Neural crest cell (in vitro differentiated cells): ENCODE measurements at places on chromosomes 13 and 19. TPM values are rescaled to one million over a fixed set of nuclear protein-coding genes. Genes with fewer than 3 reads are reported as not detected.
A peak's percentile ranks its signal among the peaks of the same experiment; 100 is the strongest.

GRCh38 chr19:33778089-33778791, 18.4 kb upstream of the KCTD15 start:
- DNase-seq, result peak; percentile 95

GRCh38 chr19:42467183-42467760, 24.5 kb upstream of the CXCL17 start:
- DNase-seq, result no peak

DNA sequence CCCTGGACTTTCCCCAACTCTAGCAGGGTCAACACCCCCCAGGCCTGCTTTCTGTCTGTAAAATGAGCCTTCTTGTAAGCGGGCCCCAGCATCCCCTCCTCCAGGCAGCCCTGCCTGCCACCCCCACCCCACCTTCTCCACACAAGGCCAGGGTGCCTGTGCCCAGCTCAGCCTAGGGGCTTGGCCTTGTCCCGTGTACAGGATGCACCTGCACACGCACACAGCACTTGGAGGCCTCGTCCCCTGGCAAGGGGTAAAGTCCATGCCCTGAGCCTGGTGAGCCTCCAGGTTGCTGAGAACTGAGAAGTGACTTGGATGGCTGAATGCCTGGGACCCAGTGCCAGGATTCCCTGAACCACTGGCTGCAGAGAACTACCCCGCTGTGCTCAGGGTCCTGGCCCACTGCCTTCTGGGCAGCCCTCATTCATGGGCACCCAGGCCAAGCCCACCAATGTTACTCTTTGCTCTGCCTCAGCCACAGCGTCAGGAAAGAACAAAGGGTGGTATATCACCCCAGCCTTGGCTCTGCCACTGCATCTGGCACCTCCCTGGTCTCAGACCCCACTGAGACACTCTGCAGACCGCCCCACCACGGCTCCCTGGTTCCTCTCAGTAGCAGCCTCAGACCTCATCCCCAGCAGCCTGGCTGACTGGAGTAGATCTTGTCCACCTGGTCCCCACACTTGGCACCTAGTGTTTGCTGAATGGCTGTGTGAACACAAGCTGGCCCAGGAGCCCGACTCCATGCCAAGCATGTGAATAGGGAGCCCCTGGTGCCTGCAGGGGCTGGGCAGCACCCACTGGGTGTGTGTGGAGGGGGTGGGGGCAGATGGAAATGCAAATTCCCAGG, 1.8 kb upstream of the TM6SF2 start:
- no peak for DNase-seq

GRCh38 chr19:51226067-51226466, 1.2 kb downstream of the CD33 start:
- DNase-seq, result no peak

DNA sequence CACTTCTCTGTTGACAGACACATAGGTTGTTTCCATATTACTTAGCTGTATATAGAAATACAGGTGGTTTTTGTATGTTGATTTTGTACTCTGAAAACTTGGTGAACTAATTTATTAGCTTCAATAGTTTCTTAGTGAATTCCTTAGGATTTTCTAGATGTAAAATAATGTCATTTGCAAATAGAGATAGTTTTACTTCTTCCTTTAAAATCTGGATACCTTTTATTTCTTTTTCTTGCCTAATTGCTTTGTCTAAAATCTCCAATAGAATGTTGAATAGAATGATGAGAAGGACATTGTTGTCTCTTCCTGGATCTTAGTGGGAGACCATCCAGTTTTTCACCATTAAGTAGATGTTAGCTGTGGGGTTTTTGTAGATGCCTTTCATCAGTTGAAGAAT, 18.7 kb downstream of the RB1 start:
- no peak for DNase-seq

- no peak for DNase-seq
Measured at GRCh38 chr19:3606690-3607289, at the start of gene TBXA2R. TSS of gene TBXA2R (minus strand) at chr19:3606875. CDS start at chr19:3600634, 6,241 bp downstream.

- no peak for DNase-seq
Measured at GRCh38 chr13:59182241-59182640, 981.5 kb downstream of the DIAPH3 start.

DNA sequence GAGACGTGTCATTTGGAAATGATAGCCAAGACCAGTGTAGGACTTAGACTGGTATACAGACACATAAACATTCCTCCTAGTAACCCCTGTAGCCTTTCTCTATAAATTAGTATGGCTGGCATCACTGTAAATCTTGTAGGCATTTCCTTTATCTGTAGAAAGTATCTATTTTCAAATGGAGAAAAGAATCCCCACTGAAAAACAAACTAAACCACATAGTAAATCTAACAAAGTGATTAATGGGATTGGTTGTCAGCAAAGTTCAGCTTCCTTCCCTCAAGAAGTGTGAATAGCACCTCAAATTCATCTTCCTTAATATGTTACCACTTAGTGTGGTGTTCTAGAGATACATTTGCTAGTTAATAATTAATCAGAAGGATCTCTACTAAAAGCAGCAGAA, 119.4 kb upstream of the NBEA start:
- DNase-seq, result no peak

GRCh38 chr13:92179223-92179622, 780.8 kb downstream of the GPC5 start:
- no peak for DNase-seq

DNA sequence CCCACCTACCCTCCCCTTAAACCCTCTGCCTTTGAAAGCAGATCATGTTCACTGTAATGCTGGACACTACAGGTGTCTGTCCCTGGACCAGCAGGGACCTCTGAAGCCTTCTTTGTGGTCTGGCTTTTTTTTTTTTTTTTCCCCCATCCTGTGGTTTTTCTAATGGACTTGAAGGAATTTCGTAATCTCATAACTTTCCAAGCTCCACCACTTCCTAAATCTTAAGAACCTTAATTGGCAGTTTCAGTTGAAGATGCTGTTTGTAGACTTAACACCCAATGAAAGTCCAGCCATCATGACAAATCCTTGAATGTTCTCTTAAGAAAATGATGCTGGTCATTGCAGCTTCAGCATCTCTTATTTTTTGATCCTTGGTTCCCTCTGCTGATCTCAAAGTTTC, 45.0 kb upstream of the LRCH1 start:
- no peak for DNase-seq

DNA sequence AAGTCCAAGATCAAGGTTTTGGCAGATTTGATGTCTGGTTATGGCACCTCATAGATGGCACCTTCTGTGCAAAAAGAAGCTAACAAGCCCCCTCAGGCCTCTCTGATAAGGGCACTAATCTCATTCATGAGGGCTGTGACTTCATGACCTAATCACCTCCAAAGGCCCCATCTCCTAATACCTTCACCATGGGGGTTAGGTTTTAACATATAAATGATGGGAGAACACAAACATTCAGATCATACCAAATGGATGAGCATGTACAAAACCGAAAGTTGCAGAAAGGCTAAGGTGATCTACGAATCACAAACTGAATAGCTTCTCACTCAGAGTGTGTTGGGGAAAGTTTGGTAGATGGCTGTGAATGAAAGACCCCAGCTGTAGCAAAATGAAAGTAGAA, 217.4 kb downstream of the TBC1D4 start:
- DNase-seq, result no peak

DNA sequence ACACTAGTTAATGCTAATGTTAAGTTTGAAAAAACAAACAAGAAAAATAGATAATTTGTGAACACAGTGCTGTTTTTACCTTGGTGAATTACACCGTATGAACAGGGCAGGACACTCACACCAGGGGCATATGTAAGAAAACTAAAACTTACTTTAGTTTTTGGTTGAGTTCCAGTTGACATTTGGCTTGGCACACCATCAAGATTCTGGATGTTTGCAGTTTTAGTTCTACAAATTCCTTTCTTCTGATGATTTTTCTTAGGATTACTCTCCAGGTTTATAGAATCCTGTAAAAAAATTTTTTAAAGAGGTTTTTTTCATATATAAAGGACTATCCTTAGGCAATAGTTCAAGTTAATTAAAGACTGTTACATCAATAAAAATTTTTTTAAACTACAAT, 238.5 kb upstream of the STARD13 start:
- DNase-seq, result no peak

- DNase-seq, result no peak
Measured at GRCh38 chr13:74476788-74477187, 342.6 kb upstream of the KLF12 start.

DNA sequence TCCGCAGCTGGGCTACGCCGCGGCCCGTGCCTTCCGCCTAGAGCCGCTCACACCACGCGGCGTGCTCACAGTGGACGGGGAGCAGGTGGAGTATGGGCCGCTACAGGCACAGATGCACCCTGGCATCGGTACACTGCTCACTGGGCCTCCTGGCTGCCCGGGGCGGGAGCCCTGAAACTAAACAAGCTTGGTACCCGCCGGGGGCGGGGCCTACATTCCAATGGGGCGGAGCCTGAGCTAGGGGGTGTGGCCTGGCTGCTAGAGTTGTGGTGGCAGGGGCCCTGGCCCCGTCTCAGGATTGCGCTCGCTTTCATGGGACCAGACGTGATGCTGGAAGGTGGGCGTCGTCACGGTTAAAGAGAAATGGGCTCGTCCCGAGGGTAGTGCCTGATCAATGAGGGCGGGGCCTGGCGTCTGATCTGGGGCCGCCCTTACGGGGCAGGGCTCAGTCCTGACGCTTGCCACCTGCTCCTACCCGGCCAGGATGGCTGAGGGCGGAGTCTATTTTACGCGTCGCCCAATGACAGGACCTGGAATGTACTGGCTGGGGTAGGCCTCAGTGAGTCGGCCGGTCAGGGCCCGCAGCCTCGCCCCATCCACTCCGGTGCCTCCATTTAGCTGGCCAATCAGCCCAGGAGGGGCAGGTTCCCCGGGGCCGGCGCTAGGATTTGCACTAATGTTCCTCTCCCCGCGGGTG, 7.4 kb downstream of the DBP start:
- DNase-seq, result no peak

- DNase-seq, result no peak
Measured at GRCh38 chr13:23321535-23322241, 111.8 kb downstream of the SACS start.

- no peak for DNase-seq
Measured at GRCh38 chr19:23867895-23868294, 46.8 kb upstream of the ZNF726 start.

GRCh38 chr19:4974880-4975469, 6.1 kb downstream of the KDM4B start:
- DNase-seq, result no peak

DNA sequence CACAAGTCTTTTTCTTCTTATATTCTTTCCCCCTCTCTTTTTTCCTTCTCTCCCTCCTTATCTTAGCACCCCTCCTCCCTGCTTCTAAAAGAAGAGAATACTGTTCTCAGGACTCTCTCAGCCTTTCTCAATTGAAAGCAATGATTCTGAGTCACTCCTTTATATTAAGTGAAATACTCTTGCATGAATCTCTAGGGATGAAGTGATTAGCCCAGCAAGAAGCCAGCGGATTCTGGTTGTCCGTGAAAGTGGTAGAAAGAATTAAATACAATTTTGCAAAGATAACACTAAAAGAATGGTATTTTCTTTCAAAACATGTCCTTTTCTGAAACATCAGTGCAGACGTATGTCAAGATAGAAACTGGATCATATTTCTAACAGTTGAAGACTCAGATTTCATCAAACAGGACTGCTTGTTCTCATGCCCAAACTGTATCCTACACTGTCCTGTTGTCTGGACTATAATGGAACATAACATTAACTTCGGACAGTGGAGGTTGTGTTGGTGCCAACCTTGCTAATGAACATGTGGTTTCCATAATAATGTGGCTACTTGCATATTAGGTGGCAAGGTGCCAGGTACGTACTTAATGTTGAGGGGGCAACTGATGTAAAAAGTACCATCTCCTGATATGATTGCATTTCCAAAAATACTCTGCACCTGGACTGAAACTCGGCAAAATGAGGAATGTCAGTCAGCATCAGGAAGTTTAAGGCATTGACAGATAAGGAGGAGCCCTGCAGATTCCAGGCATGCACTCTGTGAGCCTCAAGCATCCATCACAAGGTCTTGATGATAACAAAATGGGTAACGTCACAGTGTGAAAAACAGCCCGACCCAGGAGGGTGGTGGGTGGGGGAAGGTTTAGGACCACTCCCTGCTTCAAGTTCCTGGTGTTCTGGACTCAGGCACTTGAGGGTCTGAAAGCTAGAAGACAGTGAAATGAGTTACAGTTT, 357.2 kb downstream of the DLEU7 start:
- no peak for DNase-seq

- no peak for DNase-seq
Measured at GRCh38 chr13:98240135-98240534, 63.1 kb upstream of the RNF113B start.

DNA sequence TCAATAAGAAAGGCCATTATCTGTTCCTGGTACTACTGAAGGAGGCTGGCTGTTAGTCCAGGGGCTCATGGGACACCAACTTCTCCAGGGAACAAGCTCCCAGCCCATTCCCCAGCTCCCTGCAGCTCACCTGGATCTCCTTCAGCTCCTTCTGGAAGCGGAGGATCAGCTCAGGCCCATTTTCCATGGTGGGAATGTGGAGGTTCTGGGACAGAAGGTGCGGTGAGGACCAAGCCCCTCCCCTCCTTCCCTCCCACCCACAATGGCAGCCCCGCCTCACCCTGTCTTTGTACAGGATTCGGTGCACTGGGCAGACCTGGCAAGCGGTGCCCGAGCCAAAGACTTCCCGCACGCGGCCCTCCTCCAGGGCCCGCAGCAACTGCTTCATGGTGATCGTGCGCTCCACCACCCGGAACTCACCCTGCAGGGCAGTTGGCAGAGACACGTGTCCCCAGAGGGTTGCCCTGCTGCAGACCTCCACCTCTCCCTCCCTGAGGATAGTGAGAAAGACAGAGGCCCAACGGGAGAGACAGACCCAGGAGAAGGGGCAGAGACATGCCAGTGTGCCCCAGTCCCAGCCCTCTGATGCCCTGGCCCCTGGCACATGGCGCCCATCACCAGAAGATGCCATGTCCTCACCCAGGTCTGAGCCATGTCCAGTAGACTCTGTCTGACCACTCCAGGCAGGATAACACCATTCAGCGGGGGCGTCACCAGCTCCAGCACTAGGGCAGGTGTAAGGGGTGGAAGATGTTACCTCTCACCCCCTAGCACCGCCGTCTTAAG, 14.3 kb downstream of the BCAT2 start:
- no peak for DNase-seq

GRCh38 chr19:18160971-18161635, 8.1 kb downstream of the PIK3R2 start:
- peak; percentile 76 for DNase-seq

- no peak for DNase-seq
Measured at GRCh38 chr13:102333320-102334198, 68.3 kb downstream of the FGF14 start.

GRCh38 chr13:42174344-42175162, 97.4 kb upstream of the AKAP11 start:
- DNase-seq, result no peak

- no peak for DNase-seq
Measured at GRCh38 chr19:55370305-55370988, at the start of gene IL11. TSS of gene IL11 (minus strand) at chr19:55370463. CDS start at chr19:55370310, 153 bp downstream.

PTH2 gene
- total RNA-seq, result not detected in 2 replicates

CGB1 gene
- not detected in 2 replicates for total RNA-seq

PRODH2 gene
- total RNA-seq, result not detected in 2 replicates

ZNF497 gene
- 8.4 and 9.1 TPM in 2 replicates for total RNA-seq

RHPN2 gene
- total RNA-seq, result 10.2 and 11.3 TPM in 2 replicates

RELB gene
- 2.9 and 3.1 TPM in 2 replicates for total RNA-seq

DDX39A gene
- 131 and 132 TPM in 2 replicates for total RNA-seq

DPF1 gene
- total RNA-seq, result 31.7 and 35.5 TPM in 2 replicates

EPS8L1 gene
- total RNA-seq, result 22.4 TPM in 2 replicates
